SHP77 (cell line): ENCODE measurements at places on chromosomes 3 and 15.

GRCh38 chr3:72601060-72601459 lies 247.2 kb downstream of the SHQ1 start:
- no peak for DNase-seq

- no peak for DNase-seq
Measured at GRCh38 chr3:142213298-142213697, 12.1 kb downstream of the GK5 start.

DNA sequence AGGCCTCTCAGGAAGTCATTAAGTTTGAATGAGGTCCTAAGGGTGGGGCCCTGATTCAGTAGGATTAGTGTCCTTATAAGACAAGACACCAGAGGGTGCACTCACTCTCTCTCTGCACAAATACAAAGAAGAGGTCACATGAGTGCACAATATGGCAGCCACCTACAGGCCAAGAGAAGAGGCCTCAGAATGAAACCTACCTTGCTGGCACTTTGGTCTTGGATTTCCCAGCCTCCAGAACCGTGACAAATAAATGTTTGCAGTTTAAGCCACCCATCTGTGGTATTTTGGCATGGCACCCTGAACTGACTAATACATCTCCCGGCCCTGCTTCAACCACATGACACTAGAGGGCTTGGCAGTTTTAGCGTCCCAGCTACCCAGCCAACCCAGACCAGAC lies 73.9 kb upstream of the CHRNB4 start:
- peak; percentile 33 for DNase-seq

- DNase-seq = no peak
Measured at GRCh38 chr3:127692501-127693335, 20.0 kb downstream of the ABTB1 start.

GRCh38 chr3:107683447-107683846 lies 160.7 kb downstream of the BBX start:
- DNase-seq = no peak

GRCh38 chr3:47681016-47681415 lies 100.7 kb downstream of the SMARCC1 start:
- no peak for DNase-seq

DNA sequence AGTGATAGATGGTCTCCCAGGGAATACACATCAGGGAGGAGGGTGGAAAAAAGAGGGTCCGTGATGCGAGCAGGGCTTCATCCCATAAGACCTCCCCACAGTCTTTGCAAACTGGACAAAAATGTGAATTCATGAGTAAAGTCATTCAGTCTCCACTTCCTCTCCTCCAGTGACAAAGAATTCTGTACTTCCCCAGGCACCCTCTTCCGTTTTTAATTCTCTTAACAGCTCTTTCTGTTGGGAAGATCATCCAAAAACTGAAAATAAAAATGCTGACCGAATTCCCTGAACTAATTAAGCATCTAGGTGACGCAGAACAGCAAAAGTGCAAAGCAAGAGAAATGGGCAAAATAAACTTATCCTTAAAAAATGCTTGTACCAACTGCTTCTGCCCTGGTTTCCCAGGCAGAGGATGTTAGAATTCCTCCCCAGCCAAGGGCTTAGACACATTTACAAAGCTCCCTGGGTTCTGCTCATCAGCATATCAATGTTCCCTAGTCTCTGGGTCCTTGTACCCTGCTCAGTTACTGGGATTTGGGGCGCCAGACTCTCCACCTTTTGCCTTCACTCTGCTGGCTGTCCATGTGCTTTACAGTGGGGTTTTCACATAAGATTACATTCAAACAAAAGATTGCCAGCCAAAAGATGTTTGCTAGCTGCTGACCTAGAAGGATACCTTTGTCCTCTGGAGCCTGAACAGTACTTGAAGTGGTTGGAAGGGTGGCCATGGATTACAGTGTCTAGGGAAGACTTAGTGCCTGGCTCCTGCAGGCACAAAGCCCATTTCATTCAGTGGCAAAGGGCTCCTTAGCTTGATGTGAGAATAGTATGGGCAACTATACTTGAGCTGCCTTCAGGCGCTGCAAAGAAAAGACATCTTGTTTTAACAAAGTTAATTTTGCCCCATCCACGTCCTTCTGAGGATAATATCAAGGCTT lies 69.4 kb downstream of the ARNT2 start:
- DNase-seq = no peak

DNA sequence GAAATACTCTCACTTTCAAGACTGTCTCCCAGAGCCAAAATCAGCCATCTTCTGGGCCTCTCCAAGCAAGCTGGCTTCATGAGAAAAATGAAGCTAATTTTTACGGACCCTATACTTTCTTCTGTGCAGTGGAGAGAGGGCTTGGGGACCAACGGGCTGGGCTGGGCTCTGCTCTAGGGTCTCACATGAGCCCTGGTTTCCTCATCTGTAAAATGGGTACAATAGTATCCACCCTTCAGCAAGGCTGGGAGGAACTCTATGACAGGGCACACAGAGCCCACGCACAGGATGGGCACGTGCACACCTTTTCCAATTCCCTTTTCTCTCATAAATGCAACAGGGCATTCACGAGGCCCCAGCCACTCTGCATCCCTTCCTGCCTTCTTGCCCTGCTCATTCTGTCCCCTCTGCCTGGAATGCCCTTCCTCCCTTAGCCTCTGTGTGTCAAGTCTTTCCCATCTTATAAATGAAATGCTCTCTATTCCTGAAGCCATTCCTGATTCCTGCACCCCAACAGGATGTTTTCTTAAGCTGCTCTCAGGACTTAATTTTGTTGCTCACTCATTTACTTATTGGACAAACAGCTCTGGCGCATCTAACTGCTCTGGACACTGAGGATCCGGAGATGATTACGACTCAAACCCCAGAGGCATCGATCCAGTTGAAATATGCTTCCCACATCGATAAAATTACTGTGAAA lies 32.9 kb upstream of the SEC13 start:
- DNase-seq = no peak

GRCh38 chr15:87477737-87478686 lies 778.5 kb downstream of the NTRK3 start:
- DNase-seq = peak; percentile 41

DNA sequence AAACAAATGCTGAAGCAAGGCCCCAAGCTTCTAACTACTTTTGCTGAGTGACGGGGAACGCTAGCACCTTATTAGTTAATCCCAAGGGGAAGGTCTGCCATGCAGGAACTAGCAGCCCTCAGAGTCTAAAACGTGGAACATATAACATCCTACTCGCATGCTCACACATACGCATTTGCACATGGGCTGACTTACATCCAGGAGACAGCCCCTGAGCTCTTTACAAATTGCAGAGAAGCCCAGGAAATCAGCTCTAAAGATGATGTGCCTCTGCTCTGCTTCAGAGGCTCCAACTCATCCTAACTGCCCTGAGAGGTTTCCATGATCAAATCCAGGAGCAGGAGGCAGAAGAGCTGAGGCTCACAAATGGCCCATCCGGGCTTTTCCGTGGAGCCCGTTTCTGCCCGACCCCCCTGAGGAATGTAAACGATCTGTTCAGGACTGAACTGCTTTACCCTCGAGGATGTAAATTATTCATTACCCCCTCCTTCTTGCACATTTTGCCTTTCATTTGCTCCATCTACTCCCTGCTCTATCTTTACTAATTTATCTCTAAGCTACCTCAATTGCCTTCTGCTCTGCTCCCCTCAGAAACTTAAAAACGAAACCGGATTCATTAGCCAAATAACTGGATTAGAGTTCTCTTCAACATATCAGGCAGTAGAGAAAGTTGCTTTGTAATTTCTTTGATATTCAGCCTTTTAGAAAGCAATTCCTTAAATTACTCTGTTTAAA lies 141.9 kb upstream of the CCDC54 start:
- no peak for DNase-seq

DNA sequence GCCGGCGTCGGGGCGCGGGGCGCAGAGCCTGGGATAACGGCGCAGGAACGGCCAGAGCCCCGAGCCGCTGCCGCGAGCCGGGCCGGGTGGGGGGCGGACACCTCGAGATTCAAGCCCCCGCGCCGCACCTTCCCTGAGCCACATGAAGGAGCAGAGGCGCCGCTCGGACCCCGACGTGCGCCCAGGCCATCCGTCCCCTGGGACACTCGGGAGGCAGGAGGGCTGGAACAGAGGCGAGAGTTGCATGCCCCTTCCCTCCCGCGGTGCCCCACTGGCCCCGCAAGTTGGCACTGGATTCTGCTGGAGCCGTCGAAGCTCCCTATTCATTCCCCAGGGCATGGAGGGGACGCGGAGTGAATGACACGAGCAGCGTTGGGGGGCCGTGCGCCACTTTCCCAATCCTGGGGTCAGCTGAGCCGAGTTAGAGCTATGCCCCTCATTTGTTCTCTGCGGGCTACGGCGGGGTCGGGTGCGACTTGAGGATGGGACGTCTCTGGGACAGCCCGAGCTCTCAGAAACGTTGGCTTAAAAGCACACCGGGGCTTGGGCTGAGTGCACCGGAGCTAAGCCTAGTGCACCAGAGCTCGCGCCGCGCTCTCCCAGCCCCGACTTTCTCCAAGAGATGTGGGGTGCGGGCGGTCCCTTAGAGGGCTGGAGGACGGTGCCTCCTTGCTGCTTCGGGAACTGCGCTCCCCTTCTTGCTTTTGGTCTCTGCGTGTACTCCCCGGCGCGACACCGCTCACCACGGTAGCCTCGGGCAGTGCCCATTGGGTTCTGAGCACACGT lies 588 bp downstream of the SLC6A1 start:
- no peak for DNase-seq

DNA sequence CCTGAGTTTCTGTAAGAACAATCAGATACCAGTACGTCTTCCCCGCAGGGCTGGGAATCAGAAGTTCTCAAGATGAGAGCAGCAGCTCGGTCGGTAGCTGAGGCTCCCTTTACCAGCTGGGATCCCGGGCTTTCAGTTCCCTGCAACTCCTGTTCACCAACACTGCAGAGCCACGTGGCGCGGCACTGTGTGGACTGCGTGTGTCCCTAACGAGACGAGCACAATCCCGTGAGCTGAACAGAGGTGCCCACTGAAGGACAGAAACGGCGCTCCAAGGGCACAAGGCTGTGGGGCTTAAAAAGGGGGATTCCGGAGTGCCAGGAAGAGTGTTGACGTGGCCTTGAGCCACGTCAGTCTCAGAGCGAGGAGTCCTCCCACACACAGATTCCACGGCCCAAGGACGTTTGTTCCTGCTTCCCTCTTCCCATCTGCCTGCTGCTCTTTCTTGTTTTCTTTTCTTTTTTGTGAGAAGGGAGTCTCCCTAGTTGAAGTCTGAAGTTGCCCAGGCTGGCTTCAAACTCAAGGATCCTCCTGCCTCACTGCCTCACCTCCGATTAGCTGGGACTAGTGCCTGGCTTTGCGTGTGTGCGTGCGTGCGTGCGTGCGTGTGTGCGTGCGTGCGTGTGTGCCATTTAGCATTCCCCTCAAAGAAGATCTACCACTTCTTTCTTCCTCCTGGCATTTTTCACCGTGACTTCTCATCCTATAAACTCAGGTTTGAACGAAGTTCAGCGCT lies 37.1 kb upstream of the RPL35A start:
- no peak for DNase-seq

DNA sequence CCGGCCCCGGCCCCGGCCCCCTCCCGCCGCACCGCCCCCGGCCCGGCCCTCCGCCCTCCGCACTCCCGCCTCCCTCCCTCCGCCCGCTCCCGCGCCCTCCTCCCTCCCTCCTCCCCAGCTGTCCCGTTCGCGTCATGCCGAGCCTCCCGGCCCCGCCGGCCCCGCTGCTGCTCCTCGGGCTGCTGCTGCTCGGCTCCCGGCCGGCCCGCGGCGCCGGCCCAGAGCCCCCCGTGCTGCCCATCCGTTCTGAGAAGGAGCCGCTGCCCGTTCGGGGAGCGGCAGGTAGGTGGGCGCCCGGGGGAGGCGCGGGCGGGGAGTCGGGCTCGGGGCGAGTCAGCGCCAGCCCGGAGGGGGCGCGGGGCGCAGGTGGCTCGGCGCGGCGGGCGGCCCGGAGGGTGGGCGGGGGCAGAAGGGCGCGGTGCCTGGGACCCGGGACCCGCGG lies 352 bp downstream of the CHRD start:
- no peak for DNase-seq

DNA sequence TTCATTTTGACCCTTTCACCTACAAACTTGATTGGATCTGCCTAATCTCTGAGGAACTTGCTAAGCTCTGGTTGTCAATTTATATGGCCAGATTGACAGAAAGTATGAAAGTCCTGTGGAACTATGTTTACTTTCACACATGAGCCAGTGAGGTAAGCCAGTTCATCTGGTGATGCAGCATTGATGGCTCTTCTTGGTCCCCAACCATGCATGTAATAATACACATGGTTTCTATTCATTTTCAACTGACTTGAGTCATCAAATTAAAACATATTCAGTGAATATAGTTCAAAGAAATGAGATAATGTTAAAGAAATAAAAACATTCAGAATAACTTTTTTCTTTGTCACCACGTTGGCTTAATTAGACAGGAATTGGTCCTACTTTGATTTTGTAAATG lies 336.1 kb upstream of the THBS1 start:
- no peak for DNase-seq

GRCh38 chr3:175357758-175358157 lies 498.6 kb downstream of the NAALADL2 start:
- no peak for DNase-seq

DNA sequence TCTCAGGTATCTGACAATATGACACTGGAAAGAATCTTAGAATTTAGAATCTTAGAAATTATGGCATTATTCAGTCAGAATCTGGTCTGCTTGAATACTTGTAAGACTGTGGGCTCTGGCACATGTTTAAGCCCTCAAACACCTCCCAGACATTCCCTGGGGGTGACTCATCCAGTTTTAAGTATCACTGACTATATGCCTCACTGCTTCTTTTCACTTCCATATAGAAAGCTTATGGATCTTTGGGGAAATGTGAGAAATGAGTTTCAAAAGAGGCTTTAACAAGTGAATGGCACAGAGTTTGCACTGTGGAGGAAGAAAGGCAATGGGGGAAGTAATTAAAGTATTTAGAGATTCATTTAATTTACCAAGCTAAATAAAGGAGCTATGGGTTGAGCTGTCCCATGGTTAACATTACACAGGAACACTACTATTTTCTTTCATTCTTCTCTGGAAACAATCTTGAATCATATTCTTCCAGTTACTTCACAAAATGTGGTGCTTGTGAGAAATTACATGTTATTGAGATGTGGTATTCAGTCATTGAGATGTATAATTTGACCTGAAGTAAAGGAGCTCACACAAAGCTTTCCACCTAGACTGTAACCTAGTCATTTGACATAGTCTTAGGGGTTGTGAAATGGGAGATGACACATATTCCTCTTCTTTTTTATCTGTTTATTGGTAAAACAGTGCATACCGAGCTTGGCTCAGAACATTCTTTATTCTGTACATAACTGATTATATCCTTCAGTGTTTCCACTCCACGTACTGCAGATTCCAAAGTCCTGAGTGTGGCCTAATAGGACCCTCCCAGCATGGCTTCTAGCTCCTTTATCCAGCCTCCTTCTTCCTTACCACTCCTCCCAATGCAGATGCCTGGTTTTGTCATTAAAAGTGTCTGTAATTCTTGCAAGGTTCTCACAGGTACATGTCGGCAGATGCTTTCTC lies 544.6 kb upstream of the NECTIN3 start:
- no peak for DNase-seq

- DNase-seq = no peak
Measured at GRCh38 chr15:89893027-89893426, 767 bp downstream of the AP3S2 start.

GRCh38 chr3:129162729-129163579 lies 2.1 kb upstream of the ISY1 start:
- no peak for DNase-seq

- DNase-seq = no peak
Measured at GRCh38 chr3:134066651-134067530, 37.2 kb upstream of the SLCO2A1 start.
